ENCODE measurements at places on chromosomes 5 and 9.
A peak's percentile ranks its signal among the peaks of the same experiment; 100 is the strongest.

GRCh38 chr9:123102375-123103113, 69.1 kb downstream of the GPR21 start:
- no peak for DNase-seq

DNA sequence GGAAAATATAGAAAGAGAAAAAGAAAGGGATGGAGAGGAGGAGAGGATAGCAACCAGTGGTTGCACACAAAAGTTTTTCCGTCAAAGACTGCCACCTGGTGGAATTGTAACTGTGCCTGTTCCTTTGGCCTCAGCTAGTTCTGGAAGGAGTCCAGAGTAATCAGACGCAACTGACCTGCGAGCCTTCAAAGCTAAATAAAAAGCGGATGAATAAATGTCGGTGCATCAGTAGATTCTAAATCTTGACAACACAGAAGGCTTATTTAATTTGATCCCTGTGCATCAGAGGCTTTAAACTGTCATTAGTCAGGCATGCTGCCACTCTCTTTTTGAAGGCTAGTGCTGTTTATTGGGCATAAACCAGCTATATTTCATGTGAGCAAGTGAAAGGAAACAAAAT, 132.9 kb upstream of the ACO1 start:
- DNase-seq = peak; percentile 83

- DNase-seq = peak; percentile 76
Measured at GRCh38 chr5:135810188-135810943, 24.1 kb upstream of the SLC25A48 start.

DNA sequence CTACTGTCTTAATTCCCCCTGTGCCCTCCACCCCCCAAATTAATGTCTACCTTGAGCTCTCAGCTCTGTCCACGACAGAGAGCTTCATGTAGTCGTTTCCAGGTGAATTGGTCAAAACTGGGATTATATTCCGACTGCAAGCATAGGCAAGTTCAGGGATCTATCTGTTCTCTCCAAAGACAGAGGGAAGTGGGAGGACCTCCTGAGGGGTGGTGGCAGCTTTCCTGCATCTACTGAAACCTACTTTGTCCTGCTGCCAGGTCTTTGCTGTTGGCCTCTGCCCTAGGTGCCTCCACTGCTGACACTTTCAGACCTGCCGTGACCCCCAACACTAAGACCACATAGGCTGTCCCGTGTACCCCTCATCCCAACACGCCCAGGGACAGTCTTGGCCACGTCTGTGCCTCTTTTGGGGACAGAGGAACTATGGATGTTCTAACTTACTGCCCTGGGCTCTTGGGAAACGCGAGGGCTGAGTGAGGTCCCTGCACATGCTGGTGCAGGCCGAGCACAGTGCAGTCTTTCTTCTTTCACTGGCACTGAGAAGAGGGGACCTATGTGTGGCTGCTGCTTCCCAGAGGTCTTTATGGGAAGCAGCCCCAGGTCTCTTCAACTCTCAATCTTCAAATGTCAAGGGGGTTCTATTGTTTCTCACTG, 125.6 kb downstream of the NTRK2 start:
- no peak for DNase-seq

GRCh38 chr5:81395262-81395661, 1.3 kb upstream of the ACOT12 start:
- no peak for DNase-seq

DNA sequence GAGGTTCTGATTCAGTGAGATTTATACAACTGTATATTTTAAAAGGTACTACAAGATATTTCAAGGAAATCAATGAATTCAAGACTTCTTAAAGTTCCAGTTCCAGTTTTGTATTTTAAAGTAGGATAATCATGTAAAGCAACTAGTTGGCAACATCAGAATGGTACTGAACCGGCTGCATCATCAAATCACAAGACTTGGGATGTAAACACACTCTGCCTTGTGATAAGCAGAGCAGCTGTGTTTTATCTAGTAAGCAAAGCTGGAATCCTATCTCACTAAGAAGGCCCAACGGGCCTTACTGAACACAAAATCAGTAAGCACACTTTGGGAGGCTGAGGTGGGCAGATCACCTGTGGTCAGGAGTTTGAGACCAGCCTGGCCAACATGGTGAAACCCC, 327.2 kb upstream of the NREP start:
- DNase-seq = no peak

GRCh38 chr9:69249337-69249736, 75.3 kb downstream of the TJP2 start:
- no peak for DNase-seq

- DNase-seq = no peak
Measured at GRCh38 chr5:159894149-159894720, 22.0 kb upstream of the ADRA1B start.

DNA sequence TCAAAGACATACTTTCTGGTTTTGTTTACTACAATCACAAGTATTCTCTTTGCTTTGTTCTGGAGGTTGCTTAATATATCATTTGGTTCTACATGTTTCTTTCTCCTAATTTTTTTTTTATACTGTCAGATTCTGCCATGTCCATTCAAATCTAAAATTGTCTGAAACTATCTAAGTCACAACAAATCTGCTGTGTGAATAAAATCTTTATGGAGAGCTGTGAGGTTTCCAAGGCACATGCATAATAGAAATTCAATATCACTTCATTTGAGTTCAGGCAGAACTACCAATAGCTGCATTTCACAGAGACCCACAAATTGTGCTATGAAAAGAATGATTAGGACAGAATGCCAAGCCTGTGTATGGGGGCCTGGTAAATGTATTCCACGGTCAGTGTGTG, 346.9 kb upstream of the ARRDC3 start:
- no peak for DNase-seq

- DNase-seq = peak; percentile 56
Measured at GRCh38 chr9:9122230-9122875, 1322.8 kb upstream of the DMAC1 start.

- DNase-seq = no peak
Measured at GRCh38 chr9:124754289-124754688, 16.8 kb downstream of the NR6A1 start.

- no peak for DNase-seq
Measured at GRCh38 chr9:135309763-135310125, 169.8 kb upstream of the PPP1R26 start.

GRCh38 chr5:73420666-73421065, 27.9 kb downstream of the FOXD1 start:
- no peak for DNase-seq

DNA sequence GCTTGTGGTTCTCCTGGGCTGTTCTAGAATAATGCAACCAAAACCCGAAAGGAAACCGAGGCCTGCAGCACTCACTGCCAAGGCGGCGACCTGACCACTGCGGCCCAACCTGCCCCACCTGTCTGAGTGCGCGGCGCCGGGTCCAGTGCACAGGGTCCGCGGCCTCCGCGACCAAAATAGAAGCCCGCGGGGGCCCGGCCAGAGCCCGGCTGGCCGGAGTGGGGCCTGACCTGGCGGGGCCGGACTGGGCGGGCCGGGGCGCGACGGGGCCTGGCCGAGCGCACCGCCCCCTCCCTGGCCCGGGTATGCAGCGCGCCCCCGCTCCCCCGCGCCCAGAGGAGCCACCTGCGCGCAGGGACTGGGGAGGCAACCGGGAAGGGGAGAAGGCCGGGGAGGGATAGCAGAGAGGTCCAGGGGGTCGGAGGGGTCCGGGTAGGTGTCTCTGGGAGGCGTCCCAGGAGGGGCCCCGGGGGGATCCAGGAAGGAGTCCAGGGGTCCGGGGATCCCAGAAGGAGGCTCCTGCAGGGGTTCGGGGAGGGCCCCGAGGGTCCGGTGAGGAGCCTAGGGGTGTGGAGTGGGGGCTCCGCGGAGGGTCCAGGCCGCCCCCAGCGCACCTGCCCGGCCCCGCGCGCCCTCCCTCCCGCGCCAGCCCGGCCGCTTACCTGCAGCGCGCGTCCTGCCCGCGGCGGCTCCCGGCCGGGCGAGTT, 503 bp downstream of the SEMA4D start:
- peak; percentile 31 for DNase-seq

DNA sequence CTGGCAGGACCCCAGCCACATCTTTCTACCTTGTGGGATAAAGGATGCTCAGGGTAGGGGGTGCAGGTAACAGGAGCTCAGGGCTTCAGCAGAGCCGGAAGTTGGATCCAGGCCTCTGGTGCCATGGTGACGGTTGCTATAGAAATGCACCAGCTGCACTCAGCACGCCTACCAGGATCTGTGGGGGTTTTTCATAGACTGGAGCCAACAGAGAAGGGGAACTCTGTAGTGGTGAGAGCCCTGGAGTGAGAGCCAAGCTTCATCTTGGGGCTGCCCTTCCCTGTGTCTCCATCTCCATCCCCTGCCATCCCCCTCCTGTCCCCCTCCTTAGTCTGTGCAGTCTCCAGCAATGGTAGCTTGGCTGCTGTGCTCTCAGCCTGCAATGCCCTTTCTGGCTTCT, 27.5 kb upstream of the BOD1 start:
- DNase-seq = peak; percentile 35

GRCh38 chr5:176778921-176779465, 31.4 kb upstream of the UNC5A start:
- no peak for DNase-seq

DNA sequence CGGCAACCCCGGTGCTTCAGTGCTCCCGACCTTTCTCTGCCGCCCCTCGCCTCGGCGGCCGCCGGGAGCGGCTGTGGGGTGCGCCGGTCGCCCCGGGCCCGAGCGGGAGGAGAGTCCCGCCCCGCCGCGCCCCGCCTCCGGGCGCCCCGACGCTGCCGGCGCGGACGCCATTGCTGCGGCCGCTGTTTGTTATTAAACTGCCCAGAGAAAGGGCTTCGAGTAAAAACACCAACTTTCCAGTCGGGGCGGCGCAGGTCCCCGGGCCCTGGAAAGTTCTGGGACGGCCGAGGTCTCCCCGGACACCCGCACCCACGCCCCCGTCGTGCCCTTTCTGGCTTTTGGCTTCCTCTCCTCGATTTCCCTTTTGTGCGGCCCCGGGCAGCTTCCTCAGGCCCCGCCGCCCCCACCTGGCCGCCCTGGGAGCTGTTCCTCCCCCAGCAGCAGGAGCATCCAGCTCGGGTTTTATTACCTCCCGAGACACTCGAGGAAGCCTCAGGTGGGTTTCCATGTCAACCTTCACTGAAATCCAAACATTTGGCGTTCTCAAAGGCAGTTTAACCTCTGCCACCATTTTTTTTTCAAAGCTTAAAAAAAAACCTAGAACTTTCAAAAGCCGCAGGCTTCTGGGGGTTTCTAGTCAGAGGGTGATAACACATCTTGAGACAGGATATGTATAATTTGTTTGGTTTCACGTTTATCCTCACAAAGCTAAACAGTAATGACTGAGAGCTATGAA, 334.4 kb downstream of the CWC27 start:
- peak; percentile 73 for DNase-seq

DNA sequence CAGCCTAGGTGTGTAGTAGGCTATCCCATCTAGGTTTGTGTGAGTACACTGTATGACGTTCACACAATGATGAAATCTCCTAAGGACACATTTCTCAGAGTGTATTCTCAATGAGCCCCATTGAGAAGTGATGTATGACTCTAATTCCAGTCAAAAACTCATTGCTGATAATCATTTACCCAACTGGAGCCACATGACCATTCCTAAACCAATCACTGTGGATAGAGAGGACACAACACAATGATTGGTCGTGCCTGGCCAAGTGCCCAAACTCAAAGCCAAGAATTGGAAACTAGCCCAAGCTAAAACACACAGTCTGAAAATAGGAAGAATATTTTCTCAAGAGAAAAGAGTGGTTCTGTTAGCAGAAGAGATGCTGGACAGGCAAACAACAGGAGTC, 191.2 kb downstream of the ZNF462 start:
- peak; percentile 19 for DNase-seq

- peak; percentile 93 for DNase-seq
Measured at GRCh38 chr5:1641560-1642166, 117.9 kb upstream of the LPCAT1 start.

DNA sequence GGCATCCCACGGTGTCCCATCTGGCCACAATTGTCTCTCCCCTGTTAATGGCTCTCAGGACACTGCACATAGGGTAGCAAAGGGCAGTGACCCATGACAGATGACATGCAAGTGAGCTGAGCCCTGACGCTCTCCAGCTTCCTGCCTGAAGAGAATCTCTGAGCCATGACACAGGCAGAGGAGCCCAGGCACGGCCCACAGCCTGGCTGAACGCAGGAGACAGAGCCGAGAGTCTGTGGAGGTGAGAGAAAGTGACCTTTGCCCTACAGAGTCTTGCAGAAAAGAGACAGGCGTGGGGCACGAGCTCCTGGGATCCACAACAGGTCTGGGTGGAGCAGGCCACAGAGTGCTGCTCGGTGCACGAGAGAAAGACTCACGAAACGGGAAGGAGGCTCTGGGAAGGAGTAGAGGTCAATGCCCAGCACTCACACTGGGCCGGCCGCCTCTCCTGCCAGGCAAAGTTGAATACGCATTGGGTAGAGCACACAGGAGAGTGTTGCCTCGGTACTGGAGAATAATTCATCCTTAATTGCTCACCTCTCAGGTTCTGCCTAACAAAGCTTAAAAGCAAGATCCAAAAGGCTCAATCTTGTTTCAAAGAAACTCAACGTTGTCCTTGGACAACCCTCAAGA, 90.3 kb downstream of the MRPL36 start:
- no peak for DNase-seq

DNA sequence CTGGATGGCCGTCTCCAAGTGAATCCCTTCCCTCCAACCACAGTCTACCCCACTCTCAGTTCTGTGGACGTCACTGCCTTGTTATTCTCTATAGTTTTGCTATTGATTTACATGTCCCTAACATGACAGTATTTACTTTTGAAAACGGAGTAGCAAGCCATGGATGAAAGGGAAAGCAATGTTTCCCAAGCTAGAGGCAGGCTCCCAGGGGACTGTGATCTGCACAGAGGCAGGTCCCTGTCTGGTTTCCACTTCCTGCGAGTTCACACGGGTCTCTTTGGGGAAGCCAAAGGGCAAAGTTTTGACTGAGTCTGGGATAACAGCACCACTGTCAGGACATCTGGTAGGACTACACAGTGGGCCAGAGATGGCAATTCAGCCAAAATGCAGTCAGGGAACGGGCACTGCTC, 12.7 kb downstream of the C9orf153 start:
- peak; percentile 50 for DNase-seq

- DNase-seq = no peak
Measured at GRCh38 chr5:4735261-4735660, 404.9 kb upstream of the ADAMTS16 start.

DNA sequence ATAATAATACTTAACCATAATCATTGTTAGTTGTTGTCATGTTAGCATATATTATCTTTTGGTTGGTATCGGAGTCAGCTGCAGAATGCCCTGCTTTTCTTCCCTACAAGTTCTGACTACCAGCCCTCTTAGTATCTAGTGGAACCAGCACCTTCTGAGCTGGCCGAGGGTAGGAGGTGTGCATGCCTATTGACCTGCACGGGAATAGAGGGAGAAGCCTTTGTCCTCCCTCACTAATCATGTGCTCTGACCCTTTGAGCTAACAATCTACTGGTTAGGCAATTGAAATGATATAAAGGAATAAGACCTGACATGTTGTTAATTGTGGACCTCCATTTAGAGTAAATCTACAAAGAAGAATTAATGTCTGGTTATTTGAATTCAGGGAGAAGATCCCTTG, 4.1 kb downstream of the PCSK5 start:
- no peak for DNase-seq
